Activated CD4-positive, alpha-beta T cell treated with anti-CD3 and anti-CD28 coated beads for 24 hours (primary cell): ENCODE measurements at places on chromosomes 11 and 22.

GRCh38 chr11:19284881-19285280, 44.1 kb upstream of the E2F8 start:
- no peak for DNase-seq

DNA sequence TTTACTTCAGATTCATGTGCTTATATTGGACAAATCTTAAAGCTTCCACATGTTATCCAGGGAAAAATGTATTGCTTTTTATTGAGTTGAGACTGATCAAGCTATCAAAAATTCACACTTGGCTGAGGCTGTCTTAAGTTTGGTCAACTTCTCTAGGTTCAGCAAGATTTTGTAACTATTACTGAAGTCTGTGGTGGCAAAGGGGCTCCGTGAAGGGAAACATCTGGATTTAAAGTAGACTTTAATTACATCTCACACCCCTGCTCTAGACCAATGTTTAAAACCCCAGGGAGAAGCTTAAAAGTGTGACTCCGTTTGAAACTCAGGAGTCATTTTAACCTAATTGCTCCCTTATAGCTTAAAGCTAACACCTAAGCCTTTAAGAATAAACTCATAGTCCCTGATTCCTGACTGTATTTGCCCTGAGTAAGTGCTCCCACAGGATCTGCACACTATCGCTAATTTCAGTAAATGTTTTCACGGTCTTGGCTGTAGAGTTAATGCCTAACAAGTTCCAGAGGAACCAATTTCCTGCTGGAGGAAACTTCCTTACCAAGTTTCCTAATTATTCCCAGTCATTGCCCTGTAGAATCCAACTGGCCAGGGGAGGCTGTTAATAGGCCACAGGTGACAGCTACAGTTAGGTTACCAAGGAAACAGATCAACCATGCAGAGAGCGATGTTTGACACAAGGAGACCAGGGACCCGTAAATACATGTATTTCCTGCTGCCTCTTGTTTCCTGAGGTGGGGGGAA, 40.5 kb downstream of the OR10A6 start:
- no peak for DNase-seq

- DNase-seq, result no peak
Measured at GRCh38 chr11:17611503-17612220, 64.6 kb downstream of the OTOG start.

- no peak for DNase-seq
Measured at GRCh38 chr11:133409799-133410198, 122.5 kb downstream of the OPCML start.

GRCh38 chr11:100404907-100405306, 282.2 kb upstream of the ARHGAP42 start:
- DNase-seq, result no peak

DNA sequence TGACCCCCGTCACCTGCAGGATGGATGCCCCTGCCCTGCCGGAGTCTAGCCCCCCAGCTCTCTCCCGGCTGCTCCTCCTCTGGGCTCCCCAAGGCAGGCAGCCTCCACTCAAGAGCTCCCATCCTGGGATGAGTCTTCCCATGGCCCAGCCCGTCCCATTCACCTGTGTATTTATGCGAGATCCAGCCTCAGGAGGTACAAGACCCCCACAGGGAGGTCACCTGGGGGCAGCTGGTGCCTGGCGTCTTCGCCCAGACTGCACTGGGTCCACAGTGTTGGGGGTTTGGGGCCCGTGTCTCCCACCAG, 43.0 kb upstream of the ZC3H12C start:
- DNase-seq, result no peak

GRCh38 chr11:33509632-33510031, 191.0 kb downstream of the C11orf91 start:
- no peak for DNase-seq

DNA sequence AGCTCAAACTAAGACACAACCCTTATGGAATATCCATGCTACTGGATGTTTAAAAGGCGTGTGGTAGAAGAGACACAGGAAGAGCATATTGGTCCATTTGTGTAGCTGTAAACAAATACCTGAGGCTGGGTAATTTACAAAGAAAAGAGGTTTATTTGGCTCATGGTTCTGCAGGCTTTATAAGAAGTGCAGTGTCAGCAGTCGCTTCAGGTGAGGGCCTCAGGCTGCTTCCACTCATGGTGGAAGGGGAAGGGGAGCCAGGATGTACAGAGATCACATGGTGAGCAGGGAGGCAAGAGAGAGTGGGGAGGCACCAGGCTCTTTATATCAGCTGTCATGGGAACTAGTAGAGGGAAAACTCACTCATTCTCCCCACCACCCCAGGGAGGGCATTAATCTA, 31.8 kb upstream of the CSNK2A3 start:
- no peak for DNase-seq

- no peak for DNase-seq
Measured at GRCh38 chr11:101803651-101804050, 111.2 kb upstream of the CEP126 start.

DNA sequence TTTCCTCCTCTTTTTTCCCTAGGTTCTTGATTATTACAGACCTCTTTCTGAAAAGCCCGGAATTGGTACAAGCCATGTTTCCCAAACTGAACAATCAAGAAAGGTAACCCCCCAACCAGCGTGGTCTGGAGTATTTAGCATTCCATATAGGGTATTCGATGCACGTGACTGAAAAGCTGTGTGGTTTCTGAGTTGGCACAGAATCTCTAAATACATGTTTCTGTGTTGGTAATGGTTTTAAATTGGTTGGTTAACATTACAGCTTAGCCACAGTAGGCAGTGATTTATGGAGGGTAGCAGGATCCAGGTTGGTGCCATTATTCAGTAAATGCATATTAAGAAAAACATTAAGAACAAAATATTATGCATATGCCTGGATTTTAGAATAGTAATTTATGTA, 46.8 kb downstream of the ATXN10 start:
- DNase-seq, result no peak

DNA sequence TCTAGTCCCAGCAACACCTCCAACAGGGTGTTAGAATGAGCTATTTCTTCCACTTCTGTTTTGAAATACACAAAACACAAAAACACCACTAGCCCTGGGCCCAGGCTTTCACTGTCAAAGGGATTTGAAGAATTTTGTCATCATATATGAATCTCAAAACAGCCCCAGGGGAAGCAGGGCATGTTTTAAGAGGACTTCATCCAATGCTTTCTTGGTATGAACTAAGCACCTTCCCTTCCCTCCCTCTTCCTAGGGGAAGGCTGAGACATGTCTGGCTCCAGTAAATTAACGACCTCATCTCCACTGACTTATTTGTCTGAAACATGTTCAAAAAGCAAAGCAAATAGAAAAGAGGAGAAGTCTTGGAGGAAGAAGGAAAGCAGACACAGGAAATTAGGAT, 75.7 kb upstream of the INCENP start:
- no peak for DNase-seq

DNA sequence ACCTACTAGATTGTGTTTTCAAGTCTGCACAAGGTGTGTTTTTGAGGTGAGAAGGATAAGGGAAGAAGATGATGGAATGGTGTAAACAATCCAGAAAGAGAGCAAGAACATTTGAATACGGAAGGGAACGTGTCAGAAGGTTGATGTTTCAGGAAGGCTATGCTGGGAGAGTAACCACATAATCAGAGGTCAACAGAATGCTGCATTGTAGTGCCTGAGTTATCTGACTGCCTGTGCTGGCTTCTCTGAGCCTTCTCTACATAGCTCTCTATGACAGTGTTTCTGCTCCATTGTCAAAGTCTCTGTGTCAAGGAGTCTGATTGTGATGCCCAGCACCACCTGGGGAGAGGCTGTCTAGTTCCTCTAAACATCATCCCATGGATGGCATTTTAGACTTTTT, 74.1 kb downstream of the CYB5R2 start:
- no peak for DNase-seq

- no peak for DNase-seq
Measured at GRCh38 chr11:80365076-80365725, 924.4 kb upstream of the TENM4 start.

DNA sequence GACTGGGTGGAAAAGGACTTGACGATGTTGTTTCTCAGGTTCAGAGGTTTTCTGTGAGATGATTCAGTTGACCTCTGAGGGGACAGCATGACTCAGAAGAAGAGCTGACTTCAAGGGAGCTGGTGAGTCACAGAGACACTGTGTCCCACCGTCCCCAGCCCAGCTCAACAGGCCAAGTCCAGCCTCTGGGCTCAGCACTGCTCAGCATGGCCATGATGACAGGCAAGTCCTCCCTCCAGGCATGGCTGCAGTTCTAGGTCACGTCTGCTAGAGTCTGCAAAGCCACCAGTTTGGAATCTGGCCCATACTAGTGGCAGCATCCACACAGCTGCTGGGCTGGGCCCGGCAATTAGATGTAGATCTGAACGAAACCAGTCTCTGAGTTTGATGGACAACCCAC, 12.9 kb downstream of the TRIM29 start:
- DNase-seq, result no peak

DNA sequence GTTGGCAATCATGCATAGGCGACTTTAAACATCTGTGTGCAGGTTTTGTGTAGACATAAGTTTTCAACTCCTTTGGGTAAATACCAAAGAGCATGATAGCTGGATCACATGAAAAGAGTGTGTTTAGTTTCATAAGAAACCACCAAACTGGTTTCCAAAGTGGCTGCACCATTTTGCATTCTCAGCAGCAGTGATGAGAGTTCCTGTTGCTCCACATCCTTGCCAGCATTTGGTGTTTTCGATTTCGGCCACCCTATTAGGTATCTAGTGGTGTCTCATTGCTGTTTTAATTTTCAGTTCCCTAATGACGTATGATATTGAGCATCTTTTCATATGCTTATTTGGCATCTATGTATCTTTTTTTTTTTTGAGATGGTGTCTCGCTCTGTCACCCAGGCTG, 62.8 kb upstream of the CCND1 start:
- no peak for DNase-seq

GRCh38 chr11:35605706-35606105, 12.6 kb upstream of the FJX1 start:
- DNase-seq, result no peak

DNA sequence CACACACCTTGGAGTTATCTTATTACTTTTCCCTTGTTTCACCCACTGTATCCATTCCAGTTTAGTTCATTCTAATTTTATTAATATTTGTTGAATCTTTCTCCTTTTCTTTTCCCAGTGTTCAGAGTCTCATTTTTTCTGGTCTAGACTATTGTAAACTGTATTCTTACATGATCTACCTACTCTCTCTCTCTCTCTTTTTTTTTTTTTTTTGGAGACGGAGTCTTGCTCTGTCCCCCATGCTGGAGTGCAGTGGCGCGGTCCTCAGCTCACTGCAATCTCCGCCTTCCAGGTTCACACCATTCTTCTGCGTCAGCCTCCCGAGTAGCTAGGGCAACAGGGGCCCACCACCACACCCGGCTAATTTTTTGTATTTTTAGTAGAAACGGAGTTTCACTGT, 2.1 kb downstream of the ANKRD42 start:
- no peak for DNase-seq

DNA sequence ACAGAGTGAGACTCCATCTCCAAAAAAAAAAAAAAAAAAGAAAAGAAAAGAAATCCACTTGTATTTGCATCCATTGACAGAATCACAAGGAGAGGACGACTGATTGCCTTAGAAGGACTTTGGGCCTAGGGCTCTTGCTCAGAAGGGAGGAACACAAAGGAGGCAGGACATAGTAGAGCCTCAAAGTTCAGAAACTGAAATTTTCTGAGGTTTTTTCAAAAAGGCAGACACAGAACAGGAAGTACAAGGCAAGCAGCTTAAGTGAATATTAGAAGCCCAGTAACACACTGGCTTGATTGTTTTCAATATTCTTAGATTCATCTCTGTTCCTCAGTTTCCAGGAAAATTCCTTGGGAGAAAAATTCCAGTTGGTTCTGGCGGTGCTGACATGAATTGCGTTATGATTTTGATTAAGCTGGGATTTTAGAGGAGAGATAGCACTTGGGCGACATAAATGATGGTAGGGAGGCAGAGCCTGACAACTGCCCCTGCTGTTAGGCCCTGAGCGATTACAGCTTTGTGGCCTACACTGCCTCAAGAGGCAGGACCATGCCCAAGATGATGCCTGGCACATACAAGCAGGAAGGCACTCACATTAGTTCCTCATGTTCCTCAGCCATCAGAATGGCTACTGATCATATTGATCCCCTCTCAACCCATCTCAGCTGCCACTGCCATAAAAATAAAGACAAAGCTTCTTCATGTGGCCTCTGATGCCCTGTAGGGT, 15.3 kb downstream of the CLPB start:
- no peak for DNase-seq

DNA sequence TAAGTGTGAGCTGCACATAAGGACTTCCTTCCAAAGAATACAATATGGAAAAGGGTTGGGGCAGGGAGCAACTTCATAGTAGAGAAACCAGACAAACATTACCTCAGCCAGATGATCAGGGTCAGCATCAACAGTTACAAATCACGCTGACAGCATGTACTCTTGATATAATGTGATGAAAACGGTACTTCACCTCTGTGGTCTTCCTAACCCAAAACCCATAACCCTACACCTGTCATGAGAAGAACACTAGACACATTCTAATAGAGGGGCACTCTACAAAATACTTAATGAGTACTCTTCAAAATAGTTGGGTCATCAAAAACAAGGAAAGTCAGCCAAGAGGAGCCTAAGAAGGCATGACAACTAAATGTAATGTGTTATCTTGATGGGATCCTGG, 43.9 kb downstream of the RRAS2 start:
- no peak for DNase-seq

DNA sequence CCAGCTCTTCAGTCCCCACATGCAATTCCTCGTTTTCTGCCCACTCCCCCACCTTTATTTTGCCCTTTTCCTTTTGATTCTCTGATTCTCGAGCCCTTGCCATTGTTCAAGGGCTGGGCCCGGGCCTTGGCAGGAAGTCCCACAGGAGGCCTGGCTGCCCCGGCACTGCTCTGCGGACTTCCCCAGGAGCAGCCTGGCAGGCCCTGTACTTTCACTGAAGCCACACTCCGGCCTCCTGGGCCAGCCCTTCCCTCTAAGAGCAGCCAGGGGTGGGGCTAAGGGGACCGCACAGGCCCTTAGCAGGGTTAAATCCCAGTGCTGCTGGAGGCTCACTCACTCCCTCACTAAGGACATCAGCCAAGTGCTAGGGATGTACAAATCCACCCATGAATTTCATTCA, 4.1 kb downstream of the LRRC32 start:
- DNase-seq, result no peak

DNA sequence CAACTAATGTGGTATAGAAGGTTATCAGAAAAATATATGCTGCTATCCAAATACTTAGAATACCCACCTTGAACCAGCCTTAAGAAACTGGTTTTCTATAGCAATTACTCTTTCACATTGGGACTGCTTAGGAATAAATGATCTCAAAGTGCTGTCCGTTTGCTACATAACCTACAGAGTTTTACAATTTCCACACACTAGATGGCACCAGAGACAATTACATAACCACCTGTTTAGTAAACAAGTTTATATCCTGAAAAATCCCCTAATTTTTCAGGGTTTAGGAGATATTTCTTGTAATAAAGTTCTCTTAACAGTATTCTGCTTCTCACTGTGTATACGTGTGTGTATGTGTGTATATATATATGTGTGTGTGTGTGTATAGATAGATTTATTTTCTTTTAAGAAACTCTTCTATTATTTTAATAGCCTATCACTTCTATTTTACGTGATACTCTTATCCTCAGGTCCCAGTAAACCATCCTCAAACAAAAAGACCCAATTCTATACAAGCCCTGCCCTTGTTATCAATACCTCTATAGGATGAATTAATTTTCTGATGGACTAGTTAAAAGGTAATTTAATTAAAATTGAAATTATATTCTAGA, 6.7 kb upstream of the OR5I1 start:
- DNase-seq, result no peak

GRCh38 chr11:67261946-67262681, 4.2 kb upstream of the GRK2 start:
- DNase-seq, result no peak

GRCh38 chr11:111541254-111542061, 938 bp downstream of the LAYN start:
- DNase-seq, result no peak
